ENCODE measurements at places on chromosomes 3 and 15. TPM values are rescaled to one million over a fixed set of nuclear protein-coding genes. Genes with fewer than 3 reads are reported as not detected.

GRCh38 chr3:38578551-38578950 is 70.9 kb downstream of the SCN5A start:
- DNase-seq = no peak

KCNAB1 gene
- total RNA-seq = not detected

DNA sequence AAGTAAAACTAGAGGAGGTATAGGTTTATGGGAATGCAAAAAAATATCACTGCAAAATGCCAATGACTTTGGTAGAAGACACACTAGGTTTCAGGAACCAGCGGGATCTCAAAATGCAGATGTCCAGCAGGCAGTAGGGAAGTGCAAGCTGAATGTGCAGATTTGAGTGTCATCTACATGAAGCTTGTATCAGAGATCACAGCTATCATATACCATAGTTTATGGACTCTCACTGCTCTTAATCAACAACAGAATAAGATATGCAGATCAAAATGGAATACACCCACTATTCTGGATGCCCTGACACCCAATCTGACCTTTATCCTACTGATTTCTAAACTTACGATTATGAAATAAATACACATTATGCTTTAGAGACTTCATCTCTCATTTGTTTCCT is 27.7 kb downstream of the TMCC1 start:
- no peak for DNase-seq

GRCh38 chr3:45958321-45958791 is 15.1 kb downstream of the CXCR6 start:
- DNase-seq = no peak

DNA sequence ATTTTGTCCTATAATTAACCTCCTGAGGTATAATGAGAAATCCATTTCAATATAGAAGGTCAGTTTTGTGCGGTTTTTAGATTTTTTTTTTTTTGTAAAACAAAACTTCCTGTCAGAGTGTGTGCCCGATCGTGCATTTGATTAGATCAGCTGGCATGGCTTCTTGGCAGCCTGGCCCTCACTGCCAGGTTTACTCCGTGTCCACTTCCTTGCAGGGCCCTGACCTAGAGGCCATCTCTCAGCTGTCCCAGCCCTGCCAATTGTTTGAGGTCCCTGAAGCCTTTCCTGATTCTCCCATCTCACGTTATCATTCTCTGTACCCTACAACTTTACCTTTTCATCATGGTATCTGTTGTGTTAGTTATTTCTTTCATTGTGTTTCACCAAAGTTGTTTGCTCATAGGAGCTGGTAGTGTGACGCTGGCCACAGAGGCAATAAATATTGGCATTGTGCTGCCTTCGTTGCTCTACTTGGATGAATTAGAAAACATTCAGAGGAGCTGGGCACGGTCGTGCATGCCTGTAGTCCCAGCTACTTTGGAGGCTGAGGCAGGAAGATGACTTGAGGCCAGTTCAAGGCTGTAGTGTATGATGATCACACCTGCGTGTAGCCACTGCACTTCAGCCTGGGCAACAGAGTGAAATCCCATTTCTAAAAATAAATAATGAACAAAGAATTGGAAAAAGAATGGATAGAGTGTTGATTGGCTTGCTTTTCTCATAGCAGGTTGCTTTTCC is 202.0 kb downstream of the GHSR start:
- no peak for DNase-seq

DPH6 gene
- total RNA-seq = 20.0 TPM

Measured in activated naive CD4-positive, alpha-beta T cell treated with anti-CD3 and anti-CD28 coated beads for 36 hours (primary cell).